Mesothelial cell of epicardium (in vitro differentiated cells): ENCODE measurements at places on chromosomes 7 and 10. TPM values are rescaled to one million over a fixed set of nuclear protein-coding genes. Genes with fewer than 3 reads are reported as not detected.

- peak overlapping the region; percentile 82 for H3K27ac ChIP-seq
- peaks cover 19% of the 10 kb centered on the region for H3K4me1 ChIP-seq
- H3K4me3 ChIP-seq = no peak overlapping the region
- H3K36me3 ChIP-seq = peaks cover 45% of the 10 kb centered on the region
Observed at GRCh38 chr7:105046414-105046813, 32.4 kb downstream of the KMT2E start.

GRCh38 chr10:125377368-125377767, 217.0 kb upstream of the CTBP2 start:
- peaks cover 37% of the 10 kb centered on the region for H3K27me3 ChIP-seq
- DNase-seq = no peak
- H3K27ac ChIP-seq = no peak overlapping the region
- H3K4me1 ChIP-seq = no peaks in the 10 kb centered on the region
- H3K36me3 ChIP-seq = no peaks in the 10 kb centered on the region

GRCh38 chr10:49183596-49184542, 4.3 kb downstream of the TMEM273 start:
- H3K27me3 ChIP-seq = peaks cover 56% of the 10 kb centered on the region
- H3K4me3 ChIP-seq = no peak overlapping the region
- no peak overlapping the region for H3K27ac ChIP-seq
- H3K4me1 ChIP-seq = no peaks in the 10 kb centered on the region

Gene CFAP43
- total RNA-seq = 1.0 to 2.1 TPM (median 1.9 TPM) in 3 replicates

Gene TMEM176B
- total RNA-seq = 1.9 to 2.8 TPM (median 2.3 TPM) in 3 replicates
